ENCODE measurements at places on chromosomes 5 and 9.

DNA sequence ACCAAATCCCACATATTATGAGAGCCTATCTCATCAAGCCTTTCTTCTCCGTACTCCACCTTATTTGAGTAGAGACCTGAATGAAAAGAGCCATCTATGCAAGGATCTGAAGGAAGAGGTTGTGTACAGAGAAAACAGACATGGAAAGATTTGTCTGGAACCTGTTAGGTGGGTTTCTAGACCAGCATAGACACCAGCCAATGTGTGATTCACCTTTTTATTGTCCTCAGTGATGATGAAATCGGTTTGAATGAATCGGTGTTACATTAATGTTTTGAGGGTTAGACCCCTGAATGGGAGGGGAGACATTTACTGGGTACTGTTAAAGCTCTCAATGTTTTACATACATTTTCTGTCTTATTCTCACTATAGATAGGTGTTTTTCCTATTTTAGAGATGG lies 223.6 kb downstream of the NMUR2 start:
- DNase-seq, result no peak

GRCh38 chr9:93324191-93324834 lies 127.2 kb upstream of the FAM120A start:
- no peak for DNase-seq

GRCh38 chr5:9062873-9063272 lies 483.0 kb downstream of the SEMA5A start:
- no peak for DNase-seq

DNA sequence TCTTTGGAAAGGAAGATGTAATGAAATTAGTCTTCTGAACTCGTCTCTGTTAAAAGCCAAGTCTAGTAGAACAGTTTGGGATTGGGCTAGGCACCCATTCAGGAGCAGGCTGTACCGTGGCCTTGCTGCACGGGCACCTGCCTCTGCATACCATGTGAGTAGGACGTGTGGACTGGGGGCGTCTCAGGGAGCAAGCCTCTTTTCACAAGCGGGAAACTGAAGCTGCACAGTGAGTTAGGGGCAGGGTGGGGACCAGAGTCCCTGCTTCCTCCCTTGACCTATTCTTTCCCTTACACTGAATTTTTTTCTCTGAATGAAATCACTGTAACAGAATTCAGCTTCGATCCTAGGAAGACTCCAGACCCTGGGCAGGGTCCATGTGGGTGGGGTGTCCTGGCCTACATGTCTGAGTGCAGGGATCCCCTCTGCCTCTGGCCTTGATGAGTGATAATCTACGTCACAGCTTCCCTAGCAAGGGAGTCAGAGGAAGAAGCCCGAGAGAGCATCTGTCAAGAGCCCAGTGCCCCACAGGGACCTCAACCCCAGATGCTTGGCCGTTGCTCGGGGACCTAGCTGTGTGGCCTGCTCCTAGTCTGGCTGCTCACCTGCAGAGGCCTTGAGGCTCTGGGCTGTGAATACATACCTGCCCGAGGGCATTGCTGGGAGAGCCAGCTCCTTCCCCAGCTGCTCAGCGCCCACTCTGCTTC lies 15.1 kb downstream of the PHF2 start:
- DNase-seq, result no peak

- DNase-seq, result no peak
Observed at GRCh38 chr9:94212091-94212490, 47.0 kb upstream of the ZNF169 start.

- peak; percentile 87 for DNase-seq
Observed at GRCh38 chr9:128688501-128689292, at the start of gene SET. TSS of gene SET (plus strand) at chr9:128689222. CDS start at chr9:128689583, 361 bp downstream.

GRCh38 chr5:93607367-93608258 lies 24.6 kb downstream of the NR2F1 start:
- DNase-seq, result no peak

- no peak for DNase-seq
Observed at GRCh38 chr9:14279671-14280070, 34.3 kb downstream of the NFIB start.

- no peak for DNase-seq
Observed at GRCh38 chr9:2015581-2016407, 647 bp downstream of the SMARCA2 start.

GRCh38 chr9:99425124-99425523 lies 203.0 kb downstream of the SEC61B start:
- DNase-seq, result no peak

DNA sequence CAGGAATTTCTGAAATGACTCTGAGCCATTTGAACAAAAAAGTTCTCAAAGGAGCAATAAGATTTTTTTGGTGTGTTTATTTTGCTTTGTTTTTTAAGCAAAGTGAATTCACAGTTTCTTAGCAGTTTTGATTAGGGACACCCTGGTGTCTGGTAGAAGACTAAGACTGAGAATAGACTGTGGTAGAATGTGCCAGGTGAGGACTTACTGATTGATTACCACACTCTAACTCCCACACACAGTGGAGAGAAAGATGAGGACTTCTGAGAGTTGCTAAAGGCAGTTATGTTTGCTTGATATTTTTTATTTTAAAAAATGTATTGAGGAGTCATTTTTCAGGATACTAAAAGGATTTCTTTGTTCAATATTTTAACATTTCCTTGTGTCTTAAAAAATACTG lies 175.1 kb downstream of the CD180 start:
- DNase-seq, result no peak

GRCh38 chr9:120452631-120453030 lies 127.3 kb downstream of the CDK5RAP2 start:
- DNase-seq, result no peak

DNA sequence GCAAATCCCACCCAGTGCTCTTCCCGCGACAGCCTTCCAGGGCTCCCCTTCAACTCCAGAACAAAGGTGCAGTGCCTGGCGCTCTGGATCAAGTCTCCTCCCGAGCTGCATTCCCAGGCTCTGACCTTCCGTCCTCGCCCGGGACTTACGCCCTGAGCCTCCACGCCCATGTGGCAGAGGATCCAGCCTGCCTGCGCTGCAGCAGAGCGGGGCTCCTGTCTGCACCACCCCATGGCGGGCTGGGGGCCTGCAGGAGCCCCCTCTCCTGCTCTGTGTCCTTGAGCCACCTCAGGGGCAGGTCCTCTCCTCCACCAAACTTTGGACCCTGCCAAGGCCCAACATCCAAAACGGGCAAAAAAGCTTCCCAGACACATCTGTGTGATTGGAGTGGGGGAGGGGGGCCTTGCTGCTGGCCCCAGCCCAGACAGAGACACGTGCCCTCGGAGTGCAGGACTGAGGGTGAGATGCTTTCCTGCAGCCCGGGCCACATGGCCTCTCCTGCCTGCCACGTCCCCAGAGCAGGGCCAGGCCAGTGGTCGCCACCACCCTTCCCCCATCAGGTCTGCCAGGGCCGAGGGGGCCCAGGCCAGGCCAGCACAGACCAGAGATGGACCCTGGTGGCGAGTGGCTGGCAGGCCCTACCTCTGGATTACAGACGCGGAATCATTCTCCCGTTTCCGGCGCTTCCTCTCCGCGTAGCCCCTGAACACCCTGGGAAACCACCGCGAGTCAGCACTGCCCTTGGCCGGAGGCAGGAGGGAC lies 4.4 kb downstream of the NSMF start:
- DNase-seq, result no peak

DNA sequence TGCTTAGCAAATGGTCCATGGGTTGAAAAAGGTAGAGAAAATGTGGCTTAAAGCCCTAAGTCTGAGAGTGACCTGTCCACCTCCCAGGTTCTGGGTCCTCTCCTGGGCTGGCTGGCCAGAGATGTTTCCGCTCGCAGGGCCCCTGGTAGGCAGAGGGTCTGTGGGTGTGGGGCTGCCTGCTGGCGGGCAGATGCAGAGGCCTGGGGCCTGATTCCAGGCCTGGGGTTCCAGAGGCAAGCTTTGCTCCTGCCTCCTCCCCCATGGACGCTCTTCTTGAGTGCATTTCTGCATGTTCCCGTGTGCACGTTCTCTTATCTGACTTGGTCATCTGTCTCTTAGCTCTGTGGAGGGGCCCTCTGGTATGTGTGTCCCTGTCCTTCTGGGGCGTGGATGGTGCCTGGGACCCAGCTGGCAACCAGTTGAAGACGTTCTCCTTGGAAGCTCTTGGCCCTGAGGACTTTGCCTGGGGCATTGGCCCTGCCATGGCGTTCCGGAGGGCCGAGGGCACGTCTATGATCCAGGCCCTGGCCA lies 3.8 kb downstream of the MIGA2 start:
- DNase-seq, result no peak

- DNase-seq, result no peak
Observed at GRCh38 chr9:136867480-136867879, 1.4 kb upstream of the EDF1 start.

- DNase-seq, result no peak
Observed at GRCh38 chr9:105062222-105062855, 134.4 kb upstream of the ABCA1 start.

DNA sequence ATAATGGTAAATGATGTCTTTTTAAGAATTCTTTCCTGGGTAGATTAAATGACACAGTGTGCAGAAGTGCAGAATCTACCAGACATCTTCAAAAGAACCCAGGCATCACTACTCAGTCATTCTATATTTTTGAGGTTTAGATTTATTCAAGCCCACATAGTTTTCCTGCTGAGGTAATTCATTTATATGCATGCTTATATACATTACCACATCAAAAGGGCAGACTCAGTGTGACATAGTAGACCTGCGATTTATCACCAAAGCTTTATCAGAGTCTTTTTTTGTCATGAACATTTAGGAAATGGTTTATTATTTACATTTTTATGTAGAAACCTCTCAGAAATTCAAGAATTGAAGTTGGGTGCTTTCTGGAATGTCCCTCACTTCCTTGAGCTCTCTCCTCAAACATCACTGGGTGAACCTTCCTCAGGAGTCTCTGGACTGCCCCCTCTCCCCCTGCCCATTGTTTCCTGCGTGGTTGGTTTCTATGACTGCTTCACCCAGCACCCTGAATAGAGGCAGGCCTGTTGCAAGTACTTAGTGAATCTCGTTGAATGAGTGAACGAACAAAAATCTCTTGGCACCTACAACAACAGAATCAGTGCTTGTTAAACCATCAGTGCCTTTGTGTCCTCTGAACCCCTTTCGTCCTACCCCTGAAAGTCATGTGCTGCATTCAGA lies 42.5 kb downstream of the ADAMTS16 start:
- DNase-seq, result no peak

- no peak for DNase-seq
Observed at GRCh38 chr9:69332067-69332685, 7.2 kb downstream of the ENTREP1 start.

GRCh38 chr5:114362977-114363761 lies 1.3 kb downstream of the KCNN2 start:
- DNase-seq, result no peak

DNA sequence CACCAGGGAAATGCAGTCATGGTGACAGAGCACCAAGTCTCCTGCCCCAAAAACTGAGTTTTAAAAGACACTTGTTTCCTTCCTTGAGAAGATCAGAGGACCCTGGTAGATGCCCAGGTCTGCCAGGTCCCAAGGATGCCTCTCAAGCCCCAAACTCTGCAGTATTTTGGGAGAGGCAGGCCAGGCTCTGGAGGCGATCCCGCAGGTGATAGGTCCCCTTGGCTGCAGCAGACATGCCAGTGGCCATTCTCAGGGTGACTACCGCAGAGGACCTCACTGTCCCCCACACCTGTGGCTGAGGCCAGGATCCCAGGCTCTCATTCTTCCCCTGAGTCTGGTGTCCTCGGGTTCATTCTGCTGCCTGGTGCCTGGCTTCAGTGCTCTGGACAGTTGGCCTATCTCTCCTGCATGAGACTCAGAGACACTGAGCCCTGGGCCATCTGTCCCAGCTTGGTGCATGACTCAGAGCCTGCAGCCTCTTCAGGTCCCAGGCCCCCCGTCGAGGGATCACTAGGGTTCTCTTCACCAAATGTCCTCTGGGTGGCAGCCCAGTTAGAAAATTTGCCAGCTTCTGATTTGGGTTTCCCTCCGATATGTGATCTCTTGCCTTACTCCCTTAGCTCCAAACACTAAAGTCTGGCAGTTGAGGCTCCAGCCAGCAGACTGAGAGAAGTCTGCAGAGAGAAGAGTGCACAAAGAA lies 59.7 kb upstream of the GARNL3 start:
- no peak for DNase-seq

DNA sequence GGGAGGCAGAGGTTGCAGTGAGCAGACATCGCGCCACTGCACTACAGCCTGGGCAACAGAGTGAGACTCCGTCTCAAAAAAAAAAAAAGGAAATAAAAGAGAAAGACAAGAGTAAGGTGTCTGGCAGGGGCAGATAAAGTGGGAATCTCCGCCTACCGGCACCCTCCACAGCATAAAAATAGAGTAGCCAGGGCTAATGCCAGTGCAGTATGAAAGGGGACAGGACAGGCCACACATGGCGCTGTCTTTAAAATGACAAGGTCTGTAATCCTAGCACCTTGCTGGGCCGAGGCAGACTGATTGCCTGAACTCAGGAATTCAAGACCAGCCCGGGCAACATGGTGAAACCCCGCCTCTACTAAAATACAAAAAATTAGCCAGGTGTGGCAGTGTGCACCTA lies 7.8 kb downstream of the BICD2 start:
- DNase-seq, result no peak

DNA sequence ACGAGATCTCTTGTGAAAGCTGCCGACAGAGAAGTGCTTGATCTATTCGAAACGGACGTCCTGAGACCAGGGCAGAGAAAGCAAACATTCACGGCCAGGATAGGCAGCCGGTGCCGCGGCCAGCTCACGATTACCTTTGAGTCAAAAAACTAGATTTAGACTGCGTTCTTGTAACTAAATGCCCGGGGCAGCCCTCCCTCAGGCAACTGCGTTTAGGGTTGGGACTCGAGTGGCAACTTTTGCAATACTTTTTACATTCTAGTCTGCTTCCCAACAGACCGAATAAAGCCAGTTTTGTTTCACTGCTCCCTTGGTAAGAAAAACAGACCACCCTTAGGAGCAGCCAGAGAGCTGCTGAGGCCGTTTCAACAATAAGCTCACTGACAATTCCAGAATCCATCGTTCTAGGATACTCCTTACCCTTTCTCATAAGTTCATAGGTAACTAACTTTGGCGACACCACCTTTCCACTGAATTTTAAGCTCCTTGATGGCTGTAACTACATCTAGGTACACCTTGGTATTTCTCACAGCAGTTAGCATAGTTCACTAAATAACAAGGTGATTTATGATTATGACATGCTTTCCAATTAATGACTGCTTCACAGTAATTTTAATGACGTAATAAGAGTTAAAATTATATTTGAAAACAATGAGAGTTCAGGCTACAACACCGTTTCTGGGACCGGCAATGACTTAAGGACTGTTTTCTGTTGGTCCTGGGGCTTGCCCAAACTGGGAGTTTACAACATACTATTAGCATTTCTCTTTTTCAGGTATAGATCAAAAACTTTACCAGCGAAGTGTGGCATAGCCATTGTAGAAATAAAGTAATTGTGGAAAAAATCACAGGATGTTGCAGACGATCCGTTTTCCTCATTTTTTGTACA lies 899 bp upstream of the RAPGEF6 start:
- no peak for DNase-seq

Measured in NCI-H1417 treated with DMSO at 0.1 percent for 48 hours (cell line).